ENCODE measurements at places on chromosomes 3 and 15.

GRCh38 chr3:71447803-71448202, 135.7 kb downstream of the FOXP1 start:
- no peak for DNase-seq

DNA sequence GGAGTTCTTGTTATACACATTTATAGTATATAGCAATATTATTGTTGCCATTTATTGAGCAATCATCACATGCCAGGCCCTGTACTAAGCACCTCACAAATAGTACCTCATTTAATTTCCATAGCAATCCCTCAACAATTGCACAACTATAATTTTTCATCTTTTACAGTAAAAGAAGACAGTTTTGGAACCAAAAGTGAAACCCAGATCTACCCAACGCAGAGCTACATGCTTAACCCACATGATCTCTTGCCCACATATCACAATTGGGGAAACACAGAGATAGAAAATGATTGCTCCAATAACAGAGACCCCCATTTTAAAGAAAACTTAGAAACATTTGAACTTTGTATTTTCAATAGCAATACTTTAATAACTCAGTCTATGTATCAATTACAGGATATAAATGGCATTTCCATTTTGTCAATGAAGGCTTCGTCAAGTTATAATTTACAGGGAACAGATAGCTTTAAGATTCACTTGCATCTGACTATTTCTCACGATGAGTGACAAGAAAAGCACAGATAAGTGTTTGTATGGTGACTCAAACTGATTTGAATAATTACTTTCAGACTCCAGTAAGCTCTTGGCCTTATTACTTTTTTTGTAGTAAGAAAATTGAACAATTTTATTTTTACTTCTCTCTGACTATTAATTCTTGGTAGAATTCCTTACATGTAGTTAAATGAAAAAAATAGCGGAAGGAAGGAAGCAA, 38.7 kb upstream of the CCDC50 start:
- no peak for DNase-seq

GRCh38 chr3:12716605-12717151, 42.4 kb downstream of the TMEM40 start:
- no peak for DNase-seq

GRCh38 chr3:47421741-47422649, 41.2 kb downstream of the PTPN23 start:
- DNase-seq = no peak

DNA sequence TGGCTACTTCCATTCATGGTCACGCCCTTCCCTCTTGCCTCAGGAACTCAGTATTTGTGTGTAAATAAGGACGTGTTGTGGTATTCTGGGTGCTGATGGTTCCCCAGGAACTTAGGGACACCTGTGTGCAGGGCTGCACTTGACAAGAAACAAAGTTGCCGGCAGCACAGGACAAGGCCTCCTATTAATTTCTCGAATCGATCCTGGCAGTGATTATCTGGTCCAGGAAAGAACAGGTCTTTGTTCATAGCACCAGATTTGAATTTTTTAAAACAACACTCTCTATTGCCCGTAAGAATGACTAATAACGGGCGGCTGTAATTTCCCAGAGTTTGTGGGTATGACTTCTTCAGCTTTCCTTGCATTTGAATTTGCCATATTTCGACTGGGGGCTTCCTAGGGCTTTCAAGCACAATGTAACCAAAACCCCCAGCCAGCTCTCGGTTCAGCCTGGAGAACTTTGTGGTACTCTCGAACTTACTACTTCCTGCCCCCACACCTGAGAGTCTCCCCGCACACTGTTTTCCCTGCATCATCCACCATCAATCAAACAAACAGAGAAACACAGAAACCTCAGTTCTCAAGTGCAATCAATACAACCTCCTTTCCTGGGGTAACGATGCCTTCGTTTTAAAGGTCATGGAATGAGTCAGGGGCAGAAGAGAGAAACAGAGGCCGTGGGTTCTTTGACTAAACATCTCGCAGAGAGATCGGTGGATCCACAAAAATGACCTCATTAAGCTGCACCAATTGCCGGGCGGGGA, 241.7 kb upstream of the ICE2 start:
- DNase-seq = no peak

GRCh38 chr15:57696146-57696545, 10.4 kb upstream of the POLR2M start:
- no peak for DNase-seq

DNA sequence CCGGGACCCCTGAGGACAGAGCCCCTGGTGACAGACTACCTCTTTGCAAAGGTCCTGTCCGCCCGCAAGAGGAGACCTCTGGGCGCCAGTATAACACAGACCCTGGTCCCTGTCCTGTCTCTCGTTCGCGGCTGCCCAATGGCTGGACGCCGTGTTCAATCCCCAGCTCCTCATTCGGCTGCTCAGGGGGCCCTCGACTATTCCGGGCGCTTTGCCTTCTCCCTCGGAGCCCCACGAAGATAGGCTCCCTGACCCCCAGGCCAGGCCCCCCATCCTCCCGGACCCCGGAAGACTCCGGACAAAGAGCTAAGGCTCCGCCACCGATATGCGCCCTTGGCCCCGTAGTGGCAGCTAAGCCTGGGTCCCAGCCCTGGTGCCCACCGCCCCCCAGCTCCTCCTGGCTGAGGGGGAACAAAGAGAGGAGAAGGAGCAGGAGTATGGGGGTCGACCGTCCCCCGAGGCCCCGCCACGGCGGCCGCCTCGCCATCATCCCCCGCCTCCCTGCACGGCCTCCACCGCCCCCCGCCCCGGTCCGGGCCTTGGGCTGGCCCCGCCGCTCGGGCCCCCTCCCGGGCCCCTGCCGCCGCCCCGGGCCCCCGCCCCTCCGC, 437 bp downstream of the CELSR3 start:
- DNase-seq = no peak

DNA sequence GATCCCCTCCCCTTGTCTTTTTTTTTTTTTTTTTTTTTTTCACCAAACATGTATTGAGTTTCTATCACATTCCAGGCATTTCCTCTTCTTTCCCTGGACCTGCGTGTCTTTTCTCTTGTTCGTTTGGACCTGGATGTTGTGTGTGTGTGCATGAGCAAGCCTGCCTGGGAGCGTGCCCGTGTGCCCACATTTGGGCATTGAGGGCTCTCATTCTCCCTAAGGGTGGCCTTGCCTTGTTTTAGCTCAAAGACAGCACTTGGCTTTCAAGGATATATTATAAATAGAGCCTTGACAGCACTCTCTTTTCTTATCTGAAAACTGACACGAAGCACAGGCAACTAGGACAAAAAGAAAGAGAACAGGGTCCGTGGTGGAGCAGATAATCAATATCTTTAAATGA, 39.0 kb upstream of the SLC25A26 start:
- DNase-seq = no peak

DNA sequence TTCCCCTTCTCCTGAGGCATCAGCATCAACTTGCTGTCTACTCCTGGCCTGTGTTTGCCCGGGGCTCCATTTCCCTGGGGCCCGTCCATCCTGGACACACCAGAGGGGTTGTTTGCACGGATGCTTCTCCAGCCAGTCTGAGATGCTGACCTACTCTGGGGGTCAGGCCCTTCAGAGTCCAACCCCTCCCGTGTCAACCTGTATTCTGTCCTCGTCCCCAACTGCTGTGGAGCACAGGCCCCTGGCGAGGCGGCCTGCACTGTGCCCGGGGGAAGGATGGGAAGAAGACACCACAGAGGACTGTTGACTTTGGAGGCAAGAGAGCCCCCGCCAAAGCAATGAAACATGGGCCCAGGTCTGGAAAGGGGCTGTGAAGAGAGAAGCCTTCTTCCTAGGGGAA, 25.8 kb downstream of the ALS2CL start:
- DNase-seq = no peak

DNA sequence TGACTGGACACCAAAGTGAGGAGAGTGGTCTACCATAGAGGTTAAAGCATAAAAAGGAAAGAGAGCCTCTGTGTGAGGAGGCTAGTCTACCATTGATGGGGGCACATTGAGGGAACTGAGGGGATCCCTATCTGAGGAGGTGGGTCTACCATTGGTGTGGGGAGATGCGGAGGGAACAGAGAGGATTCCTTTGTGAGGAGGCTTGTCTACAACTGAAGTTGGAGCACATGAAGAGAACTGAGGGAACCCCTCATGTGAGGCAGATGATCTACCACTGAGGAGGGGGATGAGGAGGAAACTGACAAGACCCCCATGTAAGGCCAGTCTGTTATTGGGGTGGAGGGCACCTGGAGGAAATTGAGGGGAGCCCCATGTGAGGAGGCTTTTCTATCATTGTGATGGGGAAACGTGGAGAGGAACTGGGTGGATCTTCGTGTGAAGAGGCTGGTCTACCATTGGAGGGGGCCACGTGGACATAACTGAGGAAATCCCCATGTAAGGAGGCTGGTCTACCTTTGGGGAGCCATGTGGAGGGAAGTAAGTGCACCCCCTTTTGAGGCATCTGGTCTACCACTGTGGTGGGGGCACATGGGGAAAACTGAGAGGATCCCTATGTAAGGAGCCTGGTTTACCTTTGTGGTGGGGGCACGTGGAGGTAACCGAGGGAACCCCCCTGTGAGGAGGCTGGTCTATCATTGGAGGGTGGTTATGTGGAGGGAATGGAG, 160.1 kb downstream of the FBLN2 start:
- no peak for DNase-seq

DNA sequence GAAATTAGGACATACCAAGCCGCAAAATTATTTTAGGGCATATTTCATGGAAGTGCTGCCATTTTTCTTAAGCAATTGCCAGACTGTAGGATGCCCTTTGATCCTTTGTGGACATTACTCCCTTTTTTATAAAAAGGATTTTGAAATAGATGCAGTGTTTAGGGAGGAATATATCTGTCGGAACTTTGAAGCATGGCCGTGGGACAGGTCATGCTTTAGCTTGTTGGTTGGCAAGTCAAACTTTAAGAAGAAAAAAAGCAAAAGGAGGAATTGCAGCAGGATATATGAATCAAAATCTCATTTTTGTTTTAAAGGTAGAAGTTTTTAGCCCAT, 122.1 kb downstream of the MCTP2 start:
- no peak for DNase-seq

- no peak for DNase-seq
These were observed 3.4 kb downstream of the TMCC1 start for GRCh38 chr3:129890125-129890524.

GRCh38 chr3:187750513-187751123, 5.3 kb upstream of the BCL6 start:
- DNase-seq = no peak

- DNase-seq = no peak
These were observed 80.4 kb downstream of the IGF1R start for GRCh38 chr15:98728811-98729160.

DNA sequence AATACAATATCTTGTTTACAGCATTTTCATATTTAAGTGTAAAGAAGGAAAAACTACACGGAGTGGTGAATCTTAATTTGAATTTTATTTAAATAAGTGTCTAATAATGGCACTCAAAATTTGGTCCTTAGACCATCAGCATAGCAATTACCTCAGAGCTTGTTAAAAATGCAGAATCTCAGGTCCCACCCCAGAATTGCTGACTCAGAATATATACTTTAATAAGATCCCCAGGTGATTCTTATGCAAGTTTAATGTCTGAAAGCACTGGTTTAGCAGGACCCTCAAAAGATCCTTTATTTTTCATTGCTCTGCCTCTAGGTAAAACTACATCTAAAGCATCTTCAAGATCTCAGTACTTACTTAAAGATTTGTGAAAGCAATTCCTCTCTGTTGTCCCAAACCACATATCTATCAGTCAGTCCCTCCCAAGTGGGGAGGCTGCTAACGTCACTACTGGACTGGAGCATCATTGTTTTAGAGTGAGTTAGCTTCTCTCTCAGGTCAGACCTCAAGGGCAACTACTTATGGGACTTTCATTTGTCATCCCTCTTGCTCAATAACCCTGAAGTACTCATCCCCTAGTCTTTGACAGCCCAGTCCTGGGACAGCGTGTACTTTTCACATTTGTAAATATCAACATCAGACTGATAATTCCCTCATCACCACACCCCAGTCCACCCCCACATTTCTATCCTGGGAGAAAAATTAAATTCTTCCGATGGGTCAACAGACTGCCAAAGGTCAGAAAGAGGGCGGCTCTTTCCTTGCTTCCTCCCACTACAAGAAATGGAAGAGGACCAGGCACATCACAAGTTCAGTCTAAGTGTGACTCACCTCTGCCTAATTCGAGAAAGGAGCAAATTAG, 76.7 kb downstream of the CBLB start:
- no peak for DNase-seq

- no peak for DNase-seq
These were observed 33.1 kb downstream of the RASGRP1 start for GRCh38 chr15:38531509-38531908.

DNA sequence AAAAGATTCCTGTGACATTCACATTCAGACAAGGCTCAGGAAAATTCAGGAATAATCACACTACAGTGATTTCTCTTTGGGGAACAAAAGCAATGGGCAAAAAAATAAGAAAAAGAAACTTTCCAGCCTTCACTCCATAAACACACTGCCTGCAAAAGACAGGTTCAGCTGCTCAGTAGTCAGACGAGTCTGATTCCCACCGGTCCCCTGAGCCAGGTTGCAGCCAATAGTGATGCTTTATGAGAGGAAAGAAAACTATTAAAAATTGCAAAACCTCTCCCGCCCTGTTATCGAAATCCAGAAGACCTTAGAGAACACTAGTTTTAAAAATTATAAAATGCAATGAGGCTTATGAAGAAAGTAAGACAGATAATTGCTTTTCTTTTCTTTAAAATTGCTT, 8.5 kb downstream of the PLCH1 start:
- DNase-seq = no peak

DNA sequence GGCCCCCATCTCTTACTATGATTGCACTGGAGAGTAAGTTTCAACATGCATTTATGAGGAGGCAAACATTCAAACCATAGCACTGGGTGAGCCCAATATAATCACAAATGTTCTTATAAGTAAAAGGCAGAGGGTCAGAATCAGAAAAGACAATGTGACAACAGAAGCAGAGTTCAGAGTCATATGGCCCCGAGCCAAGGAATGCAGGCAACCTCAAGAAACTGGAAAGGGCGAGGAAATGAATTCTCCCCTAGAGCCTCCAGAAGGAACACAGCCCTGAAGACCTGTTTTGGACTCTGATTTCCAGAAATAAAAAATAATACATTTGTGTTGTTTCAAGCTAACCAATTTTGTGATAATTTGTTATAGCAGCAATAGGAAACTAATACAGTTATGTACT, 81.3 kb upstream of the ABI3BP start:
- DNase-seq = no peak

DNA sequence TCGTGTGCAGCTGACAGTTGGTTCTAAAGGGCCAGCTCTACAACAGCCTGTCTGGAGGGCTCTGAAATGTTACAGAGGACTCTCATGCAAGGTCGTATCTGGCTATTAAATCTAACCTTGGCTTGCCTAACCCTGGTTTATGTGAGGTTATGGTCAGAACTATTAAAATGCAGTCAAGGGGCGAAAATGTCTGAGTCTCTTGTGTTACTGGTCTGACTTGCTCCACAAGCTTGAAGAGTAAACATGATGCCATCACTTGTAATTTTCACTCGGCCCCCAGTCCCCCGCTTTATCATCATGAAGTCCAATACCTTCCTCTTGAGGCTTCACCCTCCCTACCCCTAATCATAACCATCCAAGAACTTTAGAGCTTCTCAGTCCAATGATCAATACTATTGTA, 9.4 kb downstream of the ENTPD3 start:
- no peak for DNase-seq
